ENCODE measurements at places on chromosomes 4 and X.

DNA sequence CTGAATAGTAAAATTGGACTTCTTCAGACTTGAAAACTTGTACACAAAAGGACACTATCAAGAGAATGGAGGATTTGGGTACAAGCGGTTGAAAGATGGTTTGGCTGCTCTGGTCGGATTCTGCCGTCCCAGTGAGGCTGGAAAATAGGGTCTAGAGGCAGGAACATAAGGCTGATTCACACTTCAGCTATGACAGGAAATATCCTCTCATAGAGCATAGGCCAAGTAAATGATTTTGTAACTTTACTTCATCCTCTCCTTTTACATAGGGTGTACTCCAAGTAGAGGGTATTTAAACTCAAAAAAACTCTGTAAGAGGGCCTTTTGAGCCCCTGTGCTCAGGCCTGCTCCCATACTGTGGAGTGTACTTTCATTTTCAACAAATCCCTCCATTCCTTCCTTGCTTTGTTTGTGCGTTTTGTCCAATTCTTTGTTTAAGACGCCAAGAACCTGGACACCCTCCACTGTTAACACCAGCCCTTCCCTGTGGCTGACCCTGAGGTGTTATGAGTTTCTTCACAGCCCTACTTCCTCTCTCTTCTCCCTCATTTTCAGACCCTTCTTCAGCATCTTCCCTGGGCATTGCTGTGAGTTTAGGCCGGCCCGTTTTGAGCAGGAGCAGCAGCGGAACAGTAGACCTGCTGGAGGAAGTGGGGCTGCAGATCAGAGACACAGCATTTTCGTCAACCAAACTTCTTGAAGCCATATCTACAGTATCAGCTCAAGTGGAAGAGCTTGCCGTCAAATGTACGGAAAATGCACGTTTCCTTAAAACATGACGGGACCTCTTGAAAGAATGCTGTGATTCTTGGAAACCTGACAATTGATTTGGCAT is 7.2 kb downstream of the PGAM4 start:
- no peak for DNase-seq

- DNase-seq, result no peak
Measured at GRCh38 chr4:115923152-115923551, 809.7 kb upstream of the NDST4 start.

GRCh38 chrX:140983730-140984129 is 18.7 kb upstream of the SPANXB1 start:
- DNase-seq, result no peak

DNA sequence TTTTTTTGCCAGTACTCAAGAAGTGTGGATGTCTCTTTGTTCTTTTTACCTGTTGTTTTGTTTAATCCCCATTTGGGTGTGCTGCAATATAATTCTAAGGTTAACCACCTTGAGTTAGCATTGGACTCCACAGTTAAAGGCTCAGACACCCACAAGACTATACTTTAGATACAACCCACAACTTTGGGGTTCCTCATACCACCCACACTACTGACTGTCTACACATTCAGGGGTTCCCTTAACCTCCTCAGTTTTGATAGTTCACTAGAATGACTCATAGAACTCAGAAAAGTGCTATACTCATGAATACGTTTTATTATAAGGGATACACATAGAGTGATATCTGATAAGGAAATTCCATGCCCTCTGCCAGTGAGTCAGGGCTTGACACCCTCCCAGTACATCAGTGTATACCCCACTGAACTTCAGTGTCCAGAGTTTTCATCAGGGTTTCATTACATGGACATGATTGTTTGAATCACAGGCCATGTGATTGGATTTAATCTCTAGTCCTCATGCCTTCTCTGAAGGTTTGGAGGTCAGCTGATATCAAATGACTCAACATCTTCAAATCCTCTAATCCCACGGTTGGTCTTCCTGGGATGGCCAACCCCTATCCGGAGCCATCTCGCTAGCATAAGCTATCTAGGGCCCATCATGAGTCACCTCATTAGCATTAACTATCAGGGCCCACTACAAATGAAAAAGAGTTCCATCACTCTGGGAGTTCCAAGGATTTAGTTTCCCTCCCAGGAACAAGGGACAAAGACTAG is 357.7 kb upstream of the EMCN start:
- peak; percentile 70 for DNase-seq

DNA sequence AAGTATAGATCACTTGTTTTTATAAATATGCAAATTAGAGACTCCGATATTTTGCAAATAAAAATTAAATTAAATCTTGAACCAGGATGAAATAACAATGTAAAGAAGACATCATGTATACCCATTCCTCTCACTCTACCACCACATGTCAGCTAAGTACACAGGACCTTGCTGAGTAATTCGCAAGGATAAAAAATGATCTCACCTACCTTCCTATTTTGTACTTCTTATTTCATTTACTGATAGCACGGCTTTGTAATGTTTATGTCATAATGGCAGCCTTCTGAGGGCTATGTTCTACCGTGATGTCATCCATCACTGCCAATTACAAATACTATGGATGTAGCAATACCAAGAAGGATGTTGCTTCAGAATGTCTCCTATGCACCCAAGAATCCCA is 10.9 kb upstream of the SMR3B start:
- DNase-seq, result no peak

- no peak for DNase-seq
Measured at GRCh38 chr4:146978641-146979040, 33.0 kb upstream of the TTC29 start.
